Activated naive CD8-positive, alpha-beta T cell treated with anti-CD3 and anti-CD28 coated beads, Interleukin-2, amount 10 ng/mL, durations not matched to agents 7 days and 5 days (primary cell): ENCODE measurements at places on chromosomes 1 and 21. TPM values are rescaled to one million over a fixed set of nuclear protein-coding genes. Genes with fewer than 3 reads are reported as not detected.

- DNase-seq, result no peak
Observed at GRCh38 chr1:203713125-203713524, 51.9 kb upstream of the LAX1 start.

The SYT11 gene
- 15.1 TPM for total RNA-seq

- DNase-seq, result no peak
Observed at GRCh38 chr1:67847466-67847865, 14.2 kb upstream of the GNG12 start.

- no peak for DNase-seq
Observed at GRCh38 chr1:15962176-15962575, 13.7 kb downstream of the ZBTB17 start.

The KAZN gene
- 1.4 TPM for total RNA-seq

The KRTAP21-2 gene
- total RNA-seq, result not detected

The PDZK1 gene
- 0.30 TPM for total RNA-seq

The PLA2G2D gene
- not detected for total RNA-seq

The AVPR1B gene
- total RNA-seq, result not detected
